Keratinocyte (primary cell): ENCODE measurements at places on chromosomes 13 and 19. TPM values are rescaled to one million over a fixed set of nuclear protein-coding genes. Genes with fewer than 3 reads are reported as not detected.

- no peak for DNase-seq
- no peak within 1 kb of the TSS for H3K4me3 ChIP-seq
- H3K27ac ChIP-seq, result no peak within 1 kb of the TSS
These were observed at the start of gene C5AR2 for GRCh38 chr19:47331931-47332547. Gene C5AR2, plus strand, starts transcription at chr19:47332175. Its CDS starts 8,625 bp downstream, at chr19:47340800.

Gene DNM2
- 60.1 to 71.4 TPM (median 63.5 TPM) in 3 replicates for polyA plus RNA-seq

Gene KLF2
- polyA plus RNA-seq, result 0.09 TPM in 1 of 3 replicates, not detected in the others

DNA sequence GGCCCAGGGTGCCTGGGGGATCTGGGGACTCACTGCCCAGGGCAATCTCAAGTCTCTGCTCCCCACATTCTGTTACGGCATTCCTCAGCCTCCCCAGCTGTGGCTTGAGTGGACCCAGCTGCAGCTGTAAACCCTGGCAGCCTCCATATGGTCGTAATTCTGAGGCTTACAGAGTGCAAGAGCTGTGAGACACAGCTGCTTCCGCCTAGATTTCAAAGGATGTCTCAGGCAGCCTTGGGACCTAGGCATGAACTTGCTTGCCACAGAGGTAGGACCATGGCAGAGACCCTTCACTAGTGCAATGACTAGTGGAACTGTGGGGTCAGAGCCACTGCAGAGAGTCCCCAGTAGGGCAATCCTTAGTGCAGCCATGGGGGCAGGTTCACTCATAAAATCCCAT lies 297.5 kb downstream of the ENOX1 start:
- H3K4me1 ChIP-seq, result no peaks in the 10 kb centered on the region
- H3K27ac ChIP-seq, result no peak overlapping the region
- no peaks in the 10 kb centered on the region for H3K36me3 ChIP-seq

DNA sequence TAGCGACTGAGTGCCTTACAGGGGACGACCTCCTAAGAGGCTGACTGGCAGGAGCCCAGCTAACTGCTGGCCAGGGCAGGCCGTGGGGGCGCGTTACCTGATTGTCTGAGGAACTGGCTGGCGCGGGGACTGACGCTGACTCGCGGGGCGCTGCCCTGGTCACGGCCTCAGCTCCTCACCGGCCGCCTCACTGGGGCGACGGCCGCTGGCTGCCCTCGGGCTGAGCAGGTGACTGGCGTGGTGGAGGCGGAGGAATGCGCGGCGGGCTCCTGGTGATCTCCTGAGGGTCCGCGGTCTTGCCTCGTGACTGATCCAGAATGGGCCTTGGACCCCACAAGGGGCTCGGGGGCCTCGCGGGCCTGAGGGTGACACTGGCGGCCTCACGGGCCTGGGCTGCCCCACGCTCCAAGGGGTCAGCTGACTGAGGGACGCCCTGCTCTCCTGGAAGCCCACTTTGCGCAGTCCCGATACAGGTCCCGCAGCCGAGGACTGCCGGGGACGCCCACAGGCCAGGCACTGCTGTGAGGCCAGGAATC lies 39.3 kb downstream of the SIGLEC7 start:
- H3K36me3 ChIP-seq, result no peaks in the 10 kb centered on the region
- no peak overlapping the region for H3K27ac ChIP-seq
- DNase-seq, result no peak
- peaks cover 5% of the 10 kb centered on the region for H3K27me3 ChIP-seq
- H3K4me1 ChIP-seq, result no peaks in the 10 kb centered on the region
